ENCODE measurements at places on chromosomes 5 and 9.

- no peak for DNase-seq
These were observed at the start of gene ISL1 for GRCh38 chr5:51383131-51384121. Gene ISL1, plus strand, starts transcription at chr5:51383448. Its CDS starts 224 bp downstream, at chr5:51383672.

DNA sequence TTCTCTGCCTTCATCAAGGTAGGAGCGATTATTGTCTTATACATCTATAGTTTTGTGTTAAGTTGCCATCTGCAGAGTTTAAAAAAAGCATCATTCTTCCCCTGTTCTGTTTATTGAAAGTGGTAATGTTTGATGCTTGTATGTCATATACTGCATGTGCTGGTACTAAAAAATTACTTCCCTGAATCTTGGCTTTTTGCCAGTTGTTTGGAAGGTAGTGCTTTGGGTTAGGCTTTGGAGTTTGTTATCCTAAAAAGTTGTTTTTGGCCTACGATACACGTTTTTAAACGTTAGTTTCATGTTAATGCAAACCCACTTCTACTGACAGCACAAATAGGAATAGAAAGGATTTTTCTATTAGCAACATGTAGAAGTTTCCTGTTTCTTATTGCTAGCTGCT, 158.3 kb downstream of the GIN1 start:
- no peak for DNase-seq

DNA sequence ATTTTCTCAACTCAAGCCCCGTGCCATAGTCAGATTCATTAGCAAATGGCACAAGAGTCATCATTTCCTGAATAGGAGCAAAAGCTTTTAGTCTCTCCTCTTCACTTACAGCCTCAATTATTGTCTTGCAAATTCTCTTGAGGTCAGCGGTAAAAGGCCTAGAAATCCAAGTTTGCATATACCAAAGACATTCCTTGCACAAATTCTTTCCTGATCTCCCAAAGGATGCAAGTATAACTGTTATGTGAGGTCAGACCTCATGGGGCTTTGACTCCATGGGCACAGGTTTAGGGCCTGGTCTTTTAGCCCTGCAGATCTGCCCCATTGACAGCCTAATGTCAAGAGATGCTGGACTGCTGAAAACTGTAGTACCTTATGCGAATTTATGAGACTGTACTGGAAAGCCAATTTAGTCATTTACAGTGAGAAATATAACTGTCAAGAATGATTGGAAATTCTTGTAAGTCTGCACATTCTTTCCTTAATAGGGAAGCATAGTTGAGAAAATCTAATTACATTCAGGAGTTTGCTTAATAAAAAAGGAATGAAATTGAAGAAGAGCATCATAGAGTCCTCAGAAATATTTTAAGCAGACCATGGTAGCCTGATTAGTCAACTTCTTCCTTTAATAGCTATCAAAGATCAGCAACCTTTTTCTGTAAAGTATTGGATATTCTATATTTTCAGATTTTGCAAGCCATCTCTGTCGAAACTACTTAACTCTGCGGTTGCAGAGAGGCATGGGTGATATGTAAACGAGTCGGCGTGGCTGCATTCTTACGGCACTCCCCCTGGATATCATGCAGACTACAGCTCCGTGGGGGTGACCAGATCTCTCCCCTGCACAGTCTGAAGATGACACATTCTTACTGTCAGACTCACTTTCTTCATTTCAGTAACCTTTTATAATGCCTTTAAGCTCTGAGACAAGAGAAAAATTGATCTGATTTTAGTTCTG, 45.2 kb downstream of the GCNT4 start:
- DNase-seq = no peak

DNA sequence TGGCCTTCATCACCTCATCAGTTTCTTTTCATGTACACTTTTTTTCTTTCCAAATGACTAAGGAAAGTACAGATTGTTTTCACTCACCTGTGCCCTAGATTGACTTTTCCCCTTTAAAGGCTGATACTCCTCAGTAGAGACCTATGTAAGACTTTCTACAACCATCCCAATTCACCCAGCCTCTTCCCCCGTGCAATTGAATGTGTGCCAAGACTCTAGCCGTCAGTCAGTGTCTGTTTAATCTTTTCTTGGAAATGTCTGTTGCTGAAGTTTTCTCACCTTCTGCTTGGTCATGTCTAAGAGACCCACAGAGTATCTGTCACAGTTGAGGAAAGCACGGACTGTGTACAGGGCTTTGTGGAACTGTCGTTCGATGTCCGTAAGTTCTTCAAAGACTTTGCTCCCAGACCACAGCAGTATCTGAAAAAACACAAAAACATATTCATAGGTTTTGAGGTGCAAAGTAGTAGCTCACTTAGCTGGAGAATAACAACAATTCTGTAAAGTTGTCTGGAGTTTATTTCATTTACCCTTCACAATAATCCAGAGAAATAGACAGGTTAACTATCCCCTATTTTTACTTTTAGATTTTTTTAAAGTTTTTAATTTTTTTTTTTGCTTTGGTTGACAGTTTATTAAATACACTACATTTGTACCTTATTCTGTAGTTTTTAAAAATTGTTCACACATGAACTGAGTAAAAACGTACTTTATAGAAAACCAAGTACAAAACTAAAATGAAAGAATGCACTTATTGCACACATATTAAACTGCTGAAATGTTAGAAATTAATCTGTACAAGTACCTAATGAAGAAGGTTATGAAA, 13.6 kb downstream of the PDE6A start:
- DNase-seq = no peak

DNA sequence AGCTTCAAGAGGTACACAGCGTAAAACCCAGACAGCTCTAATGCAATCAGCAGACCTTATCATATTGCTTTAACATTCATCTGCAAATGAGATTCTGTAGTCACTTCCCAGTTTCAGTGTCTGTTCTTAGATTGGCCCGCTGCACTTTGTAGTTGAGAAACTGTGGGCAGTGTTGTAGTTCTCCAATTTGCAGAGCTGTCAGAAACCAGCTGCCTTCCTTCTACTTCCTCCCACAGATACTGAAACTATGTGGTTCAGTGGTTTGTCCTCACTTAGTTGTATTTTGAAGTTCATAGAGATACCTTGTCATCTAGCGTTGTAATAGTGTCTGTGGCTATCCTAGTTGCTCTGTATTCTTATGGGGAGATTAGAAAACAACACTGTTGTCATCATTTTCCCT, 39.6 kb upstream of the TRIM36 start:
- DNase-seq = peak; percentile 83

DNA sequence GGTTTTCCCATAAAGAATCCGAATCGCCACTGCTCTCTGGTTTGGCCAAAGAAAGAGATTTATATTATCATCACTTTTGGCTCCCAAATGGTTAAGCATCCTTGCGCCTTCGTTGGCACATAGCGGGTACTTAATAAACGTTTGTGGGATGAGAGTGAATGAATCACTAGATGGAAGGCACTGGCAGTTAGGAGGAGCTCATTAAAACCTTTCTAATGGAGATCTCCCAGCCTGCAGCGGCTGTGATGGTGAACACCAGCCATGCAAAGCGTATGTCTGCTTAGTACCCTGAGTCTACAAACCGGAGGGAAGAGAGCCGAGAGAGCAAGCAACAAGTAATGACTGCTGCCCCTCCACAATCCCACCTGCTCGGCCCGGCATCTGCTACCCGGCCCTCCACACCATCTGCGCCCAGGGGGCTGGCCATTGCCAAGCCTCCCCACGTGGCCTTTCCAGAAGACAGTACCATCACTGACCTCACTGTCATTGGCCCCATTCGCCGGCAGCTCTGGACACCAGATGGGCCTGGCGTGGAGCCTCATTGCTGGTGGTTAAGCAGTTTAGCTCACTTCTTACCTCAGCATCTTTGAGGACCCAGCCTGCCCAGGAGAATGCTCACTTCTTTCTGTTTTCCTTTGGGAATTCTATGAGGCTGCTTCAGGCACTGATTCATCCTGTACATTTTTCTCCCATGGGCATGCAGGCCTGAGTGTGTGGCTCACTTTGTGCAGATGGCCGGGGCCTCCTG, 39.3 kb upstream of the ANKRD33B start:
- no peak for DNase-seq

GRCh38 chr9:75612754-75613153, 277.7 kb upstream of the PCSK5 start:
- no peak for DNase-seq

- DNase-seq = no peak
These were observed 1.2 kb downstream of the FSD1L start for GRCh38 chr9:105449081-105449480.

DNA sequence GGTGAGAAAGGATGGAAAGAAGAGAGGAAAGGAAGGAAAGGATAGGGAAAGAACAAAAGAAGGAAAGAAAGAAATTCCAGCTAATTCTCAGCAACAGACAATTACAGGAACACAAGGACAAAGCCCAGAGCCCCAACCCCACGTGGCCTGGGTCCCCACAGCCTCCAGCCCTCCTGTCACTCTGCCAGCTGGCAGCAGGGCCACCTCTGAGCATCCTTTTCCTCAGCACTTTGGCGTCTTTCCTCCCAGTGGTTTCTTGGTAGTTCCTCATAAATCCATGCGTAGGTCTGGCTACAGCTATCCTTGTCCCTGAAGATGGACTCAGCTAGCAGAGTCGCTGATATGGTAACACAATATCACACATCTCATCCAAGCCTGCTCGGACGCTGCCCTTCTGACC, 28.3 kb downstream of the ADAMTS2 start:
- DNase-seq = no peak

GRCh38 chr5:32020946-32021345, 153.2 kb downstream of the GOLPH3 start:
- DNase-seq = no peak
